Progenitor cell of endocrine pancreas (in vitro differentiated cells): ENCODE measurements at places on chromosomes 6 and 20.
A peak's percentile ranks its signal among the peaks of the same experiment; 100 is the strongest.

- DNase-seq = no peak
These were observed 154.8 kb downstream of the RPS12 start for GRCh38 chr6:132969196-132969595.

- no peak for DNase-seq
These were observed 138.8 kb downstream of the HFE start for GRCh38 chr6:26225848-26226578.

- DNase-seq = no peak
These were observed 67.0 kb upstream of the SMIM29 start for GRCh38 chr6:34315780-34316179.

- no peak for DNase-seq
These were observed 32.2 kb upstream of the HEY2 start for GRCh38 chr6:125717120-125717731.

DNA sequence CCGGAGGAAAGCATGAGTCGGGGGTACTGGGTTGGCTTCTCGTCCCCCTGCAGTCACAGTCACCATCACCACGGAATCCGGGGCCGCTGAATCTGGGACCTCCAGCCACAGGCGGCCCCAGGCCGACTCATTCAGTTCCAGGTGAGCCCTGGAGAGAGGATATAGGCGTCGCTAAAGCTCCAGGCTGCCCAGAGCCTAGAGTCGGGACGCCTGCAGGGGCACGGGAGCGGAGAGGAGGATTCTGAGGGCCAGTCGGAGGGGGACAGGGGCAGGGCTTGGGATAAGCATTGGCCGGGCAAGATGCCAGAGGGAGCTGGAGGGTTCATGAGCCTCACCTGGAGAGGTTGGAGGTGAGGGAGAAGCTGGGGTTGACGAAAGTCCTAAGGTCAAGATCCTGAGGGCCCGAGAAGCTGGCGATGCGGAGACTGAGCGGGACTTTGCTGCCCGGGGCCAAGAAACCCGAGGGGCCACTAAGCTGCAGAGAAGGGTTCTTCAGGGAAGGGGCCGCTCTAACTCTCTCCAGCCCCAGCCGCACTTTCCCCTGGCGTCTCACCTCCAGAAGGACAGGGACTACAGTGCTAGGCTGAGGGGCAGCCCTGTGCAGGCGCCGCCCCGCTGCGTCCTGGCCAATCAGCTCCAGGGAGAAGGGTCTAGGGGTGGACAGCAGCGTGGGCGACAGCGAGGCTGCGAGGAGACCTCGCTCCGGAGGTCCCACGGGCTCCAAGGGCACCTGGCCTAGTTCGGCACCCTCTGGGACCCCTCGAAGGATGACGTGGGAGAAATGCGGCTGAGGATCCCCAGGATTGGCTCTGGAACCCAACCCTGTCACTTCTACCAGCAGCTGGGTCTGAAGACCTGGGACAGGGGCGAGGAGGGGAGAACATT lies 3.7 kb downstream of the SAPCD1 start:
- DNase-seq = no peak

- no peak for DNase-seq
These were observed 89.2 kb upstream of the RNF217 start for GRCh38 chr6:124873066-124873410.

DNA sequence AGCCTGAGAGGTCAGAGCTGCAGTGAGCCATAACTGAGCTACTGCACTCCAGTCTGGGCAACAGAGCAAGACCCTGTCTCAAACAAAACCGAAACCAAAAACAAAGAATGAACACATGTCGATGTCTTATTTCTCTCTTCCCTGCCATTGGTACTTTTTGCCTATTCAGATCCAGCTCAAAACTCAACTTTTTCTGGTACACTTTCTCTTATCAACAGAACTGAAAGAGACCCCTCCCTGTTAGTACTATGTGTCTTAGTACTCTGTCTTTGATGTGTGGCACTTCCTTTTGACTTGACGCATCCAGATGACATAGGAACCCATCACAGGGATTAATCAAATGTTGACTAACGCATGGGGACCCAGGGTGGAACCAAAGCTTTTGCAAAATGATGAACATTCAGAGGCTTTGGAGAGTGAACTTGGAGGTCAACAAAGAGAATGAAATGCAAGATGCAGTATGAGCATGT lies 44.8 kb downstream of the AKAP12 start:
- no peak for DNase-seq

DNA sequence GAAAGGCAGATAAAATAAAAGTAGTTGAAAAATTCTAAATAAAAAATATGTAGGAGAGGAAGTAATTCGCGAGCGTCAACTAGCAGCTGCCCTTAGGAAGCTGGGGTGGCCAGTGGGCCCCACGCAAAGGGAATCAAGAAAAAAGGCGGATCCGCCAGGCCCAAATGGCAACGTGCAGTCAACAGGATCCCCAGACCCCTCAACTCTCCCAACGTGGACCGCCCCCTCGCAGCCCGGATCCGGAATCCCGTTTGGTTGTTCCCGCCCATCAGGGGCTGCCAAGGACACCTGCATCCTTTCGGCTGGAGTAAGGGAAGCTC lies 296 bp downstream of the DZANK1 start:
- DNase-seq = no peak

DNA sequence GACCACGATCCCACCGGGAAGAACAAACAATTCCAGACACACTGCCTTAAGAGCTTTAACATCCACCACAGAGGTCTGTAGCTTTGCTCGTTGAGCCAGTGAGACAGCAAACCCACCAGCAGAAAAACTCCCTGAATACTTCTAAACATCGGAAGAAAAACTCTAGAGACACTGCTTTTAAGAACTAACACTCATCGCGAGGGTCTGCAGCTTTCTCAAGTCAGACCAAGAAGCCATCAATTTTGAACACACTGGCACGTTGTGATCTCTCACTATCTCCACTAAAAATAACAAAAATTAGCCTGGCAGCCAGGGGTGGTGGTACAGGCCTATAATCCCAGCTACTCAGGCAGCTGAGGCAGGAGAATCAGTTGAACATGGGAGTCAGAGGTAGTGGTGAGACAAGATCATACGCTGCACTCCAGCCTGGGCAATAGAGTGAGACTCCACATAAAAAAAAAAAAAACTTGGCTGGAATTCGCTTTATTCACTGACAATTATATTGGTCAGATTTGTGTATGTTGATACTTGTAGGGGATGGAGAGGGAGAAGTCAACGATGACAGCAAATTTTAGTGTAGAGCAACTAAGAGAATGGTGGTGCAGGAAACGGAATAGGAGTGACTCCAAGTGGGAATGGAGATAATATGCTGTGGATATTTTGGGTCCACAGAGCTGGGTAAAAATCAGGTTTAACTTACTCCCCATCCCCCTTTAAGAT lies 860 bp upstream of the TMEM14C start:
- DNase-seq = no peak

DNA sequence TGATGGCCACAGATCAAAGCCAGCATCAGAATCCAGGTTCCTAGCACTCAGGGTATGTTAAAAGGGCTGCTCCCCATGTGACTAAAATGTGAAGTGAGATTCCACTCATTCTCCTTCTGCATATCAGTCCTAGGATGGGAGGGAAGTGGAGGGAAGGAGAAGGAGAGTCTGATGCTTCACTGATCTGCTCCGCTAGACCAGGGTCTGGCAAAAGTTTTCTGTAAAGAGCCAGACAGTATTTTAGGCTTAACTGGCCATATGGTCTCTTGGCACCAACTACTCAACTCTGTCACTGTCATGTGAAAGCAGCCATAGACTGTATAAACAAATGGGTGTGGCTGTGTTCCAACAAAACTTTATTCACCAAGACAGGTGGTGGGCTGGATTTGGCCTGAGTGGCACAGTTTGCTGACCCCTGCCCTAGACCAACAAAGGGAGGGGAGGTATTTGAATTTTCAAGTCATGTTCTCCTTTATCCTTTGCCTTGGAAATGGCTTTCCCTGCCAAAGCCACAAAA lies 22.6 kb downstream of the GHRH start:
- no peak for DNase-seq

- DNase-seq = no peak
These were observed 1.8 kb downstream of the ZNF831 start for GRCh38 chr20:59165396-59165795.

DNA sequence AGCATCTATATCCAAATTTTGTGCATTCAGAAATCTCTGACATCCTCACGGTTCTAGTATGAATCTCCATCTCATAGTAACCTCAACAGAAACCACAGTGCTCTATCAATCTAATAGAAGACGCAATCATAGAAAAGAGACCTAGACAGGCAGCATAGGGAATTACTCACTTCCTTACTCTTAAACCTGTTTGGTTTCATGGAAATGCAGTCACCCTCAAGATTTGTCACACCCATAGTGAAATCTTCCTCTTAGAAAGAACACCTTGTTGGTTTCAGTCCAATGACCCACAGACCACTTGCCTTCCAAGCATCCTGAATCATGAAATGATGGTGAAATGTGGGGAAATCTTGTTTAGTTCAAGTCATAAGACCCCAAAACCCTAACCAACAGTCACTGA lies 166.1 kb upstream of the PRDM1 start:
- no peak for DNase-seq

DNA sequence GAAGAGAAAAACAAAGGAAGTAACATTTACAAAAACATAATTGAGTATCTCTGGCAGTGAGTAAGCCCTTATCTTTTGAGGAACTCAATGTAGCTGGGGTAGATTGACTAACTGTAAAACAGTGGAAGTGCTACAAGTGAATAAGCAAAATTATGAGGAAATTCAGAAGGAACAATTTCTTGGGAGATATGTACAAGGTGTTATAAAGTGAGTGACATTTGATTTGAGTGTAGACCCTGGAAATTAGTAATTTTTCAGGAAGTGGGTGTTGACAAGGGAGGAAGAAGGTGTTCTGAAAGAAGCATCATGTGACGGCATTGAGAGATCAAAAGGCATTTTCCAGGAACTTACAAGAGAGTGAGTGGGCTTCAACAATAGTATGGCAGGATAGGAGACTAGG lies 22.2 kb downstream of the XRN2 start:
- no peak for DNase-seq

- DNase-seq = no peak
These were observed 2.6 kb downstream of the CST3 start for GRCh38 chr20:23634985-23635767.

- no peak for DNase-seq
These were observed 11.7 kb upstream of the DNAJC5 start for GRCh38 chr20:63883201-63883593.

GRCh38 chr6:160899671-160900430 lies 91.7 kb upstream of the MAP3K4 start:
- no peak for DNase-seq

GRCh38 chr6:142297996-142298753 lies 3.6 kb upstream of the ADGRG6 start:
- DNase-seq = no peak

DNA sequence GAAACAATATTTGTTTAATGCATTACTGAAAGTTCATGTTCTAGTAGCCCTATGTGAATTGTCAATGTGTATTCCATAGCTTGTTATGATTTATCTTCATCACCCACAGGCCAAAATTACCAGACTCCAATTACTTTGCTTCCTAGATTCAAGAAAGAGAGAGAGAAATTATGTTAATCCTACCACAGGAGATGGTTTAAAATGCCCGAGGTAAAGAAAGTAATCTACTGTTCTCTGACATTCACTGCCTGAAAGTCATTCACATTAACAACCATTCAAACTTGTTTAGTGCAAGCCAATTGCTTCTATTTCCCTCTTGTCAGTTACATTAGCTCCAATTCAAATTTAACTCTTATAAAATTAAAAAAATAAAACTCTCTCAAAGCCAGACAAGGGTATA lies 260.4 kb upstream of the THEMIS start:
- DNase-seq = no peak

DNA sequence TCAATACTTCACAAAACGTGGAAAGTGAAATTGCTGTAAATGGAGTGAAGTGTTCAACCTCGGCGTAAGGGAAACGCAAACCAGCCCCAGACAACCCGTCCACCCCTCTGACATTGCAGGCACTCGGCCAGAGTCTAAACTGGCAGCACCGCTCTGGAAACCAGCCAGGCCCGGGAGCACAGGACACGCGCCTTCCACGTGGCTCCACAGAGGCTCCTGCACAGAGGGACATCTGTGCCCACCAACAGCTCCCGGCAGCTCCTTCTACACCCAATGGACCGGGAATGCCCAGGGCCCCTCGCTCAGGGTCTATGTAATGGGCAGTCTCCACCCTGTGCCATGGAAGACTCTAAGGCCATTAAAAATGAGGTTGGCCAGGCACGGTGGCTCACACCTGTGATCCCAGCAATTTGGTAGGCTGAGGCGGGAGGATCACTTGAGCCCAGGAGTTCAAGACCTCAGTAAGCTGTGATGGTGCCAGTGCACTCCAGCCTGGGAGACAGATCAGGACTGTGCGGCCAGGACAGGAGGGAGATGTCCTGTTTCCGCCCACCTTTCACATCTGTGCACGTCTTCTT lies 3.4 kb upstream of the HELZ2 start:
- no peak for DNase-seq

- no peak for DNase-seq
These were observed 162.5 kb downstream of the KHDC1L start for GRCh38 chr6:73062837-73063236.

DNA sequence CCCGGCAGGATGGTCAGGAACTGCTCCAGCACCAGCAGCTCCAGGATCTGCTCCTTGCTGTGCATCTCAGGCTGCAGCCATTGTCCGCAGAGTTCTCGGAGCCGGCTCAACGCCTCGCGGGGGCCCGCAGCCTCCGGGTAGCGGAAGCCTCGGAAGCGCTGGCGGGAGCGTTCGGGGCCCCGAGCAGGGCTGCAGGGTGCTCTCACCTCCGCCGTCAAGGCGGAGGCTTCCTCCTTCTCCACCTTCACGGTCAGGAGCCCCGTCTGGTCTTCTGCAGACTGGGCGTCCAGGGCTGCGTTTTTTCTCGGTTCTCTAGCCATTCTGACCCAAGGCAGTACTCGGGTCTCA lies 434 bp downstream of the ZKSCAN4 start:
- DNase-seq = peak; percentile 10

- DNase-seq = no peak
These were observed 8.1 kb downstream of the CFAP61 start for GRCh38 chr20:20060234-20060998.

GRCh38 chr6:12449447-12449846 lies 159.3 kb downstream of the EDN1 start:
- DNase-seq = no peak

DNA sequence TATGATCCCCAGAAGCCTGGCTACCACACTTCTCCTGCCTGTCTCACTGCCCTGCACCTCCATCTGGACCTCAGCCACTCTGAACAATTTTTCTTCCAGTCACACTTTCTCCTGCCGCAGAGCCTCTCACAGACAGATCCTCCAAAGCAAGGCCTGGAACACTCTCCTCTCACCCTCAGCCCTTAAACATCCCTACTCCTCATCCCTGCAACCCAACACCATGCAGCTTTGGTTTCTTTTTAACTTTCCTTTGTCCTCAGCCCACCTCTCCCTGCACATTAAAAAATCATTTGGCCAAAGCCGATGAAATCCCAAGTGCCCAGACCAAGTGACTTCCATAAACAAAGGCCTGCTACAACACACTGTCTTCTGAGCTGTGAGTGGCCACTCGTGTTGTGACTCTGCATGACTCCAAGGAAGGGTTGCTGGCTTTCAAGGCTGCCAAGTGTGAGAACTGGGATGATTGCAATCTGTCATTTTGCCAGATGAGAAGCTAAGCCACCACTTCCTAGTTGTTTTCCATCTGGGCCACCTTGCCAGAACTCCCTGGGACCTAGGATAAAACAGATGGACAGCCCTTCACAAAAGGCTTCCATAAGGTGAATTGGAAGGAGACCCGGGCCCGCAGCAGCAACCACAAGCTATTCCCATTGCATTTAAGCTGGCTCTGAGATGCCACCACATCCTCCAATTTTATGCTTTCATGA lies 144.4 kb upstream of the SSTR4 start:
- DNase-seq = no peak

- DNase-seq = no peak
These were observed 80.8 kb upstream of the TIAM2 start for GRCh38 chr6:154914288-154914687.
